ENCODE measurements at places on chromosomes 7 and 10.

GRCh38 chr7:123746055-123746454 is 2.7 kb downstream of the WASL start:
- DNase-seq, result no peak

DNA sequence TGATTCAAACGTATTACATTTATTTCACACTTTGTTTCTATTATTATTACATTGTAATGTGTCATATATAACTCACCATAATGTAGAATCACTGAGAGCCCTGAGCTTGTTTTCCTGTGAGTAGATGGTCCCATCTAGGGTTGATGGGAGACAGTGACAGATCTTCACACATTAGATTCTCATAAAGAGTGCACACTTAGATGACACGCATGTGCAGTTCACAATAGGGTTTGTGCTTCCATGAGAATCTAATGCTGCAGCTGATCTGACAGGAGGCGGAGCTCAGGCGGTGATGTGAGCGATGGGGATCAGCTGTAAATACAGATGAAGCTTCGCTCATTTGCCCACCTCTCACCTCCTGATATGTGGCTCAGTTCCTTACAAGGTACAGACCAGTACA is 36.1 kb downstream of the BMPER start:
- DNase-seq, result no peak

DNA sequence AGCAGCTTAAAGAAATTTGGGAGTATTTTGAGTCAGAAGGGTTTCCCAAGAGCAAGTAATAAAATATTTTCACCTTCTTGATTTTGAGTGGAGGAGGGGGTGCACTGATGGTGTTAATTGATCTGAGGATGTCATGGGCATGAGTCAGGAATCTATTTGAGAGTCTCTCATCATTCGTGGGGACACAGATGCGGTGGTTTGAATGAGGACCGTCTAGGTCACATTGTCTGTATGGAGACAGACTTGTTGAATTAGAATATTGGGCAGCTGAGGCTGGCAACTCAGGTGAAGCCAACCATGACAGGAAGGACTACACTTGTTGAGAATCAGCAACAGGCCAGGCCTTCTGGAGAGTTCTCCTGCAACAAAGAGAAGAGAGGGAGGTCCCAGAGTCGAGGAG is 127.0 kb downstream of the INSYN2A start:
- no peak for DNase-seq

DNA sequence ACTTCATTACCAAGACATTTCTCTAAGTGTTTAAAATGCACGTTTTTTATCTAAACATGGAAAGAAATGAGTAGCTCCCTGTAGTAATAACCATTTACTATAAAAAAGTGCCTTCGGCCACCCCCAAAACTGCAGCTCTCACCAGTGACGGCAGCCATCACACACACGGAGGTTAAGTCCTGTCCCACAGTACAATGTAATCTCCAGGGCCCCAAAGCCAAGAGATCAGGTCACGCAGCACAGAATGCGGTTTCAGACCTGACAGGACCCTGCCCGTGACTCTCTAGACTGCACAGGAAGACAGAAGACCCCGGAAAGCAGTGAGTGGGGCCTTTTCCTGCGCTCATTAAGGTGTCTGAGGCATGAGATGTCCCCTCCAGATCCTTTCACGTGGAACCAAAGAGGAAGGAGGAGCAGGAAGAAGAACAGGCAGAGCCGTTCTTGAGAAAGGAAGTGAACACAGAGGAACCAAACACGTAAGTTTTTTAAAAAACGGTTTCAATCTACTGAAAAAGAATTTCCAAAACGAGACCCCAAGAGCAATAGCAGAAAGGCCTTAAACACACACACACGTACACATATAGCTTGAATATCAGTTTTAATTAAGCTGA is 125.7 kb downstream of the ZMYND11 start:
- no peak for DNase-seq

DNA sequence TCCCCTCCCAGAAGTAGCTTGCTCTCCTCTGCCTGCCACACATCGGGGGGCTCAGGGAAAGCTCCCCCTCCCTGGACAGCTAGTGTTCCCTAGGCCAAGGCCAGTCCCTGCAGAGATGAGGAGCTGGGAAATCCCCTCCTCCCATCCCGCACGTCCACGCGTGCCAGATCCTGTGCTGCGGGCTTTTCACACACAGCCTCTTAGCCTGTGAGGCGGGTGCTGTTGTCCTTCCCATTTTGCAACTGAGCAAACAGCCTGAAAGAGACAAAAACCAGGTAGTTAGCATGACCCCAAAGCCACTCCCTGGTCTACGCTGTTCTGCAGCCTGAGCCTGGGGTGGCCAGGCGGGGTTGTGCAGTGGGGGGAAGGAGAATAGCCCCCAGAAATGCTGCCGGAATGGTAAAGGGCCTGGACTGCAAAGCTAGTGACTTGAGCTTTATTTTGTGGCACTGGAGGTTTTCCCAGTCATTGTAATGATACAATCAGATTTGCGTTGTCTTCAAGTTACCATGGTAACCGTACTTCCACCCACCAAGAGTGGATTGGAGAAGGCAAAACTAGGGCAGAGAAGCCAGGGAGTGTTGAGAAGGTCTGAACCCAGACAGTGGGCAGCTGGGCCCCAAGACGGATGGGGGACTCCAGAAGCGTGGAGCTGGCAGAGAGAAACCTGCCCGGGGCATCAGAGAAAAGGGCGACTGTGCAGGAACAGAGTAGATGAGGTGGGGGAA is 98.6 kb upstream of the KCTD7 start:
- no peak for DNase-seq

- no peak for DNase-seq
These were observed 254.5 kb upstream of the RNF32 start for GRCh38 chr7:156386097-156386496.

DNA sequence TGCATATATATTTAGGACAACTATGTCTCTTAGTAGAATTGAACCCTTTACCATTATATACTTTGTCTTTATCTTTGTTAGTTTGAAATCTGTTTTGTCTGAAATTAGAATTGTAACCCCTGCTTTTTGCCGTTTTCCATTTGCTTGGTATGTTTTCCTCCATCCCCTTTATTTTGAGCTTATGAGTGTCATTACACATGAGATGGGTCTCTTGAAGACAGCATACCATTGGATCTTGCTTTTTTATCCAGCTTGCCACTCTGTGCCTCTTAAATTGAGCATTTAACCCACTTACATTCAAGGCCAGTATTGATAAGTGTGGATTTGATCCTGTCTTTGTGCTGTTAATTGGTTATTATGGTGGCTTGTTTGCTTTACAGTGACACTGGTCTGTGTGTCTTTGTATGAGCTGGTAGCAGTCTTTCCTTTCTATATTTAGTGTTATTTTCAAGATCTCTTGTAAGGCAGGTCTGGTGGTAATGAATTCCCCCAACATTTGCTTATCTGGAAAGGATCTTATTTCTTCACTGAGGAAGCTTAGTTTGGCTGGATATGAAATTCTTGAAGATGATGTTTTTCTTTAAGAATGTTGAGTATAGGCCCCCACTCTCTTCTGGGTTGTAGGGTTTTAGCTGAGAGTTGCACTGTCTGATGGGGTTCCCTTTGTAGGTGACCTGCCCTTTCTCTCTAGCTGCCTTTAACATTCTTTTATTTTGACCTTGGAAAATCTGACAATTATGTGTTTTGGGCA is 149.5 kb downstream of the AHR start:
- DNase-seq, result no peak

- DNase-seq, result no peak
These were observed 98.0 kb downstream of the CTBP2 start for GRCh38 chr10:125062227-125062913.

DNA sequence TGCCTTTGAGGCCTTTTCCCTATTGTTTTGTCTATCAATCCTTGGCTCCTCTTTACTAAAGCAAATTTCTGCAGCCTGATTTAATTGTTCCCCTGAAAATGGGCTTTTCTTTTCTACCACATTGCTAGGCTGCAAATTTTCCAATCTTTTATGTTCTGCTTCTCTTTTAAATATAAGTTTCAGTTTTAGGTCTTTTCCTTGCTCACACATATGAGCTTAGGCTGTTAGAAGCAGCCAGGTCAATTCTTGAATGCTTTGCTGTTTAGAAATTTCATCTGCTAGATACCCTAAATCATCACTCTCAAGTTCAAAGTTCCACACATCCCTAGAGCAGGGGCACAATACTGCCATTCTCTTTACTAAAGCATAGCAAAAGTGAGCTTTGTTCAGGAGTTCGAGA is 159.6 kb downstream of the ARL4A start:
- no peak for DNase-seq

GRCh38 chr10:6813856-6814255 is 233.8 kb upstream of the PRKCQ start:
- no peak for DNase-seq

- DNase-seq, result no peak
These were observed 77.1 kb downstream of the DNAJC1 start for GRCh38 chr10:21926358-21926925.

DNA sequence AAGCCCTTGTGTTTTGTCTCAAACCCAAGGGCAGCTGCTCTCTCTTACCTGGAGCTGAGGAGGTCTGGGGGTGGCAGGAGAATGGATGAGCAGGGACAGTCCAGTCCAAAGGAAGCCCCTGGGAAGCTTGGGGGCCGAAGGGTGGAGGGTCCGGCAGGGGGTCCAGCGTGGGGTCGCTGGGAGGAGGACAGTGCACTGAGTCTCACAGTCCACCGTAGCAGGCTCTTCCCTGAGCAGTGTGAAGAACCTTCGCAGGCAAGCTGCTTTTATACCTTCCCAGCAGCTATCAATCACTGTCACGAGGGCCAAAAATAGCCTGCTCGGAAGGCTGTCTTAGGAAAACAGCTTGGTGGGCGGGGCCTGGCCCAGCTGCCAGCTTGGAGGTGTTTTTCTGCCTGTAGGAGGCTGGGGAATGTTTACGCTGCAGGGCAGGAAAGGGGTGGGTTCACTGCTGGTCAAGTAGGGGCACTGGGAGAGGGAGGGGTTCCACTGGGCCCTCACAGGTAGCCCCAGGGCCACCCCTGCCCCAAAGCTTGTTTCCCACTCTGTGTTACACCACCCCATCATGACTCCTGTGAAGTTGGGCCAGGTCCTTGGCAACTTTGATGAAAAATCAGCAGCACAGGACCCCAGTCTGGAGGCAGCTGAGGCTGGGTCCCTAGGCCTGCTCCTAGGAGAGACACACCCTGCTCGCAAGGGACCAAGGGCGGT is at the start of gene DEPP1:
TSS of gene DEPP1 (minus strand) at position 240 of the 711 bp plus-strand sequence. CDS start 779 bp downstream, outside the sequence.
- DNase-seq, result peak; percentile 76

DNA sequence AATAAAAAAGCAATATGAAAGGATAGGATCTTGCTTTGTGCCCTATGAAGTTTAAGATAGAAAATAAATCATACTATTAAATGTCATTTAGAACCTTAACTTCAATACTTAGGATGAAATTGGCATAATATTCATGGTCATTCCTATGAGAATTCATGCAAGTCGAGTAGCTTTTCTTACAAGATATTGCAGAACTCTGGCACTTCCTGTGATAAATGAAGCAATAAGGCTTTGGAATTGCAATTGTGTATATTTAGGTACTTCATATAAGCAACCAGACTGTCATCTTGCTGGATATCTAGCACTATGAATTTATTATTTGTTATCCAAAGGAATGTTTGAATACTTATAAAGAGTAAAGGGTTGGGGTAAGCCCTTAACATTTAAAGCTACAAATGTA is 116.5 kb downstream of the ZNF438 start:
- DNase-seq, result no peak

GRCh38 chr7:35691366-35691765 is 3.6 kb downstream of the HERPUD2 start:
- DNase-seq, result no peak

DNA sequence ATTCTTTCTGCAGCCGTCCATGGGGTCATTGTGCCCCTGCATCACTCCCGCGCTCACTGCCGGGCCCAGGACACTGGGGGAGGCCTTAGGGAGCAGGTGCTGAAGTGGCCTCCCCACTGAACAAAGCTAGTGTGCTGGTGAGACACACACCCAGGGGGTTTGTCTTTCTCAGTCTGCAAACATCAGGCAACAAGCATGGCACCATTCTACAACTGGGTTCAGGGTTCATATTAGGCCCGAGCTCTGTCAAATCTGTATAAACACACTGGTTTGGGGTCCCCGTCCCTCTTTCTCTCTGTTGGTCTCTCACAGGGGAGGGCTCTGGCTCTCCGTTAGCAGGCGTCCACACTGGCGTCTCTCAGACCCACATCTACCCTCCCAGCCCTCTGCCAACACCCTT is 11.1 kb upstream of the PPP2R2D start:
- no peak for DNase-seq

DNA sequence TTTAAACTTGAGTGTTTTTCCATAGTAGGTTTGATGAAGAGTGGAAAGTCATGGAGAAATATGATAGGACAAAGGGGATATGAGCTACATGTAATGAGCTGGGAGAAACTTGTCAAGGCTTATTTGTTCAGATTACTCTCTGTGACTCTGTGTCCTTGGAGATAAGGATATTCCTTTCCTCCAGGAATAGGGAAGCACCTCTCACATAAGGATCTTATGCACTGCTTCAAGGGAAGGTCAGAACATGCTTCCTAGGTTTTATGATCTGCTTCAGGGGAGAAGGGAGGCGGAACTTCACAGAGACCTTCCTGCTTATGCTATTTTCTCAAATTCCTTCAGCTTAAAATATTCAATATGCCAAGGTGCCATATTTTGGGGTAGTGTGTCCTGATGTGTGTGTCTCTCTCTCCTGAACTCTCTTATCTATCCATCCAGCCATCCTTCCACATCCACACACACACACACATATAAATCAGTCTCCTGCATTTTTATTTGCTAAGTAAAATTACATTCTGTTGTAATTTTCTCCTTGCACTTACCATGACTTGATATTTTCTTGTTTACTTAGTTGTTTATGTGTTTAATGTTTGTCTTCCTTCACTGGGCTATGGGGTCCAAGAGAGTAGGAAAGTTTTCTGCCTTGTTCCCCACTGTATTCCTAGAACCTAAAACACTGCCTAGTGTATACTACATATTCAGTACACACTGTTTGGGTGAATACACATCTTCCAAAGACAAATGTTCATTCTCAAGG is 26.4 kb downstream of the ARL4A start:
- no peak for DNase-seq

DNA sequence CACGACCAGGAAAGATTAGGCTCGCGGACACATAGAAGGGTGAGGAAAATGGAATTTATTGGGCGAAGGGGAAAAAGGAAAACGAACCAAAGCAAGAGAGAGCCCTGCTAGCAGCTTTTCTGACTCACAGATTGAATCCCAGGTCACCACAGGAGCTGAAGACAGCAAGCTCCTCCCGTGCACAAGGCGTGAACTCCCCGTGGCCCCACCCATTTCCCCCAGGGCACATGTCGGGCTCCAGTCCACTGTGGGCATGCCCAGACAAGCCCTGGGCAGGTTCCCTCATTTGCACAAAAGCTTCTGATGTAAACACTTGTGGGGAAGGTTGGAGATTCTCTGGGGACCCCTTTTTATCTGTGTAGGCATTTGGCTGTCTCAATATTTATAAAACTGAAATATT is 582.4 kb downstream of the SUGCT start:
- no peak for DNase-seq

GRCh38 chr7:158256091-158256816 is 331.4 kb downstream of the PTPRN2 start:
- DNase-seq, result no peak

GRCh38 chr7:147547252-147547897 is 1043.2 kb upstream of the C7orf33 start:
- no peak for DNase-seq

DNA sequence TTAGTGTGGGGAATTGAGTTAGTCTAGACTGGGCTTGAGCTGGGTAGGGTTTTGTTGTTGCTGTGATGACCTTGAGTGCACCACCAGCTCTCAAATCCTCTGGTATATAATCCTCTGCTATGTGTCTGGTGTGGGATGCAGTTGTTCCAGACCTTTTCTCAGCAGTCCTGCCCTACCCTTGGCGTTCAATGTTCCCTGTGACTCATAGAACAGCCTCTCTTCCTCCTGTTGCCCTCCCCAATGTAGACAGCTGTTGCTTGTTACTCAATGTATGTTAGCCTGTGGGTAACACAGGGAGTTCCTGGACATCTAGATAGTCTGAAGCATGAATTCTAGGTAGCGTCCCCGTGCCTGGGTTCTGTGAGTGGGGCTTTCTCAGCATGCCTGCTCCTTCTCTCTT is 19.8 kb downstream of the ACBD7 start:
- DNase-seq, result no peak

Data from NCI-H2107 (cell line).